ENCODE measurements at places on chromosomes 6 and 20.
A peak's percentile ranks its signal among the peaks of the same experiment; 100 is the strongest.

GRCh38 chr6:72624557-72625160 lies 2.8 kb downstream of the KCNQ5 start:
- DNase-seq = peak; percentile 39

GRCh38 chr6:130529569-130530149 lies 163.8 kb downstream of the TMEM200A start:
- DNase-seq = no peak

DNA sequence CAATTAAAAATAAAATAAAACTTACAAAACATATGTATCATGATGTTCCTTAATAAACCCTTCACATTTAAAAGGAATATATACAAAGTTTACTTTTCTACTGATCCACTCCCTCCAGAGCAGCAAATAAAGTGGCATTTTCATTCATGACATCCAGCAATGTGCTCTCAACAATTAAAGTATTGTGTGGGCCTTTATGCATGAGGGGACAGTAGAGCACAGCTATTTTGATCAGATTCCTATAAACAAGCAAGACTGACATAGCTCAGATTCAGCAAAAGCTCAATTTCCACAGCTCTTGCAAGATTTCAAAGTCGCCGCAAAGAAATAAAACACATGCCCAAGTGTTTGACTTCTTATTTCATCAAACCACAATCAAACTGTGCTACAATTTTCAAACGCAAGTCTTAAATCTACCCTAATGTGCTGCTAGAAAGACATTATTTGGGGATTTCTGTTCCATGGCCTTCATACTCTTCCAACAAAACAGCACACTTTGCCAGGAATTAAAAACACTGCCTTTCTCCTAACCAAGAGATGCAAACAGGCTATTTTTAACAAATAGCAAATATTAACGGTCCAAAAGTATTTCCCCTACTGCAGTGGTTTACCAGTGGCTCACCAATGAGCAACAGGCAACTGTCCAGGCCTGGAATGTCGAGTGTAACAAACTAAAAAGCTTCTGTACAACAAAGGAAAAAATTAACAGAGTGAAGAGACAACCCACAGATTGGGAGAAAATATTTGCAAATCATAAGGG lies 52.3 kb downstream of the MBOAT1 start:
- DNase-seq = peak; percentile 45

DNA sequence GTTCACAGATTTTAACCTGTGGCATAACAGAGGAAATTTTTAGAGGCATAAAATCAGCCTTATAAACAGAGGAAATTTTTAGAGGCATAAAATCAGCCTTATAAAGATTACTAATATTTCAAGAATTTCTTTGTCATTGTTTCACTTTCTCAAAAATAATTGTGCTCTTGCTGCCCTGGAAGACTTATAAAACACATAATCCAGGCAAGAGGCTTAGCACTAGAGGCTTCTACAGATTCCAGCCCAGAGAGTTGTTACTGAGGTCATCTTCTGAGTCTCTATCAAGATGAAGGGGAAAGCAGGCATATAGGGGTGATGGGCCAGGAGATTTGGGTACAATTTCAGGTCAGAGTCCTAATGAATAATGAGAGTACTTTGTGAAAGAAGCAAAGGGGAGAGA lies 85.7 kb downstream of the RFPL4B start:
- DNase-seq = no peak

DNA sequence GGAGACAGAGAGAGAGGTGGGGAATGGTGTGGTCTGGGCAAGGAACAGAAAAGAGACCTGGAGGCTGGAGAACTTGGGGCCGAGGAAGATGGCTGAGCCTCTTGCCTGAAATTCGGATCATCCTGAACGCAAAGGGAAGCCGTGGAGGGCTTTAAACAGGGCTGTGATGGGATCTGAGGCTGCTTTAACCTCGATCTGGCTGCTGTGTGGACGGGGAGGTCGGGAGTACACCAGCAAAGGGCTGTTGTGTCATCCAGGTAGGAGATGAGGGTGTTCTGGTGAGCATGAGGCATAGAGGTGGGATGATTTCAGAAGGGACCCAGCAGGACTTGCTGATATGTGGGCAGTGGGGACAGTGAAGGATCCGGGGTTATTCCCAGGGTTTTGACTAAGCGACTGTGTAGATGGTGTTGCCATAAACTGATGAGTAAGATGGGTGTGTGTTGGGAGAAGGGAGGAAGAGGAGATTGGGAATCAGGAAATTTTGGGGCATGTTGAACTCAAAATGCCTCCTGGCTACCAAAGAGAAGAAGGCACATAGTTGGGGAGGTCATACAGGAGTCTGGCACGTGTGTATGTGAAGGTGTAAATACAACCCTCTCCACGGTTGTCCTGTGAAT lies 158.5 kb downstream of the NFATC2 start:
- DNase-seq = no peak

DNA sequence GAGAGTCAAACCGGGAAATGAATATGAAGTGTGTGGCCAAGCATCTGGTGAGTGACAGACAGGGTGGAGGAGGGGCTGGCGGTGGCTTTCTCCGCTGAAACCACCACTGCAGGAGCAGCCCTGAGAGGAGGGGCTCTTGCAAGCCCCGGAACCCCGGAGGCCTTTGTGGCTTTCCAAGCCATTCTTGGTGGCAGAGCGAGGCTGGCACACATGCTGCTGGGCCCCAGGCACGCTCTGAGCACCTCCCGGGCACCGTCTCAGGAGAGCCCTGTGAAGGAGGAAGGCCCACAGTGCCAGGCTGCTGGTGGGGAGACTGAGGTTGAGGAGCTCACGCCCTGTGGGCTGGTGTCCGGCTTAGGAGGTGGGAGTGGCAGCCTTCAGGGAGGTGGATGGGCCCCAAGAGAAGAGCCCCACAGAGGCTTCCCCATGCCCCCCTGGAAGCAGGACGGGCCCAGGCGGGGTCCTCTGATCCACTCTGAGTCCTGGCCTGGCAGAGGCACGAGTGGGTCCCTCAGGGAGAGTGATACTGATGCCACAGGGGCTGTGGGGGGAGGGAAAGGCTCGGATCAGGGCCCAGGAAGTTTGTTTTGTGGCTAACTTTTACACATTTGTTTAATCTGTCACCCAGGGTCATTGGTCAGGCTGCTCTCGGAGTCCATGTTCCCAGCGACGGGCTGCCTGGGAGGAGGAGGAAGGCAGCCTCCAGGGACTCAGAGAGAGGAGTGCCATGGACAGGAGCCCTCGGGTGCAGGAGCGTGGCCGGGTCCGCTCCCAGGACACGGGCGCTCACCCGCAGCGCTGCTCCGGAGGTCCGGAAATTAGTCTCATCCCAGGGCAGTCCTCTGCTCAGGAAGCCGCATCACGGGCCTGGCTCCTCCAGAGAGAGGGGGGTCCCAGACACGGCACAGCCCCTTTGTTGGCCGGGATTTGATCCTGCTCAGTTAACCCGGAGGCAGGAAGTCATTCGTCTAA lies 170.7 kb downstream of the ERMARD start:
- DNase-seq = no peak

GRCh38 chr6:27777126-27777525 lies 135.1 kb downstream of the OR2B2 start:
- DNase-seq = no peak

DNA sequence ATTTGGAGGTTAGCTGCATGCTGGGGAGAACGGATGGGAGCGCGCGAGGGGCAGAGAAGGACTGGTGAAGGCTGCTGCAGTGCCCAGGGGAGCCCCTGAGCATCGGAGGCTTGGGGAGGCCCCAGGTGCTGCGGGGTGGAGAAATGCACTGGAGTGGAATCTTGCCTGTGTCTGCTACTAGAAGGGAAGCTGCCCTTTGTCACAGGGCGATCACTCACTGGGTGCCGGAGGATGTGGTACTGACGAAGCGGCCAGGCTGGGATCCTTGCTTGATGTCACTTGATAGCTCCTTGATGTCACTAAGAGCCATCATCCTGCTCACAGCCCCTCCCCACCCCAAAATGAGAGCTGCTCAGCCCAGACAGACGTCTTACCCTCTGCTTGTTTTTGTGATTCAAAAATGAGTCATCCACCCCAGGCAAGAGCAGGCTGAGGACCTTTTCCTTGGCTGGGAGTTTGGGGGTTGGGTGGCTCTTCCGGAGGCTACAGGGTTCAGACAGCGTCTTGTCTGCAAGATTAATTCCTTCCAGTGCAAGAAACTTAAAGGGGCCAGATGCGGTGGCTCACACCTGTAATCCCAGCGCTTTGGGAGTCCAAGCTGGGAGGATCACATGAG lies 62.6 kb upstream of the PMEPA1 start:
- DNase-seq = peak; percentile 82

Data from GM03348 (cell line).